Stimulated activated CD4-positive, alpha-beta T cell treated with anti-CD3 and anti-CD28 coated beads, Interleukin-4, amount 100 ng/mL, for 1 hour (primary cell): ENCODE measurements at places on chromosomes 2 and 18.

DNA sequence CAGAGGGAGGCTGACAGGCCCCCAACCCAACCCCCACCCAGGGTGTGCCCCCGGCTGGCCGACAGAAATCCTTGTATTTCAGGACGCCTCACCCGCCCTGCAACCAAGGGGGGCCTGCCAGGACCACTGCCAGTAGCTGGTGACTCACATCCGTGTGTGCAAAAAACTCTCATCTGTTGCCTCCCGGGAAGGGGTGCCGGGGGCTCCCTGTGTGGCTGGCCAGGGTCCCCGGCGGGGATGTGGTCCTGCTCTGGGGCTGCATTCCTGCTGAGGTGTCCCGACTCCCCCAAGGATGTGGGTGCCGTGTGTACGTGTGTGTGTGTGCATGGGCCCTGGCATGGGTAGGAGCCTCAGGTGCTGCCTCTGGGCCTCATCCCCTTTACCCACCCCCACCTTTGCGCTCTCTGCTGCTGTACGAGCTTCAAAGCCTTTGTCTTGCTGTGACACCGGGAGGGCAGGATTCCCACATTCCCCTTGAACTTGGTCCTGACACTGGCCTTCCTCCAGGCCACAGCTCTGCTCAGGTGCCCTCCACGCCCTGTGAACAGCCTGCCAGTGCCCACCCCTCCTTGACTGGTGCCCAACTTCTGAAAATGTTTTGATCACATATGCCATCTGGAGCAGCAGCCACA is 226.3 kb upstream of the HDAC4 start:
- DNase-seq = no peak

GRCh38 chr2:160977854-160978253 is 182.4 kb upstream of the TANK start:
- DNase-seq = no peak

DNA sequence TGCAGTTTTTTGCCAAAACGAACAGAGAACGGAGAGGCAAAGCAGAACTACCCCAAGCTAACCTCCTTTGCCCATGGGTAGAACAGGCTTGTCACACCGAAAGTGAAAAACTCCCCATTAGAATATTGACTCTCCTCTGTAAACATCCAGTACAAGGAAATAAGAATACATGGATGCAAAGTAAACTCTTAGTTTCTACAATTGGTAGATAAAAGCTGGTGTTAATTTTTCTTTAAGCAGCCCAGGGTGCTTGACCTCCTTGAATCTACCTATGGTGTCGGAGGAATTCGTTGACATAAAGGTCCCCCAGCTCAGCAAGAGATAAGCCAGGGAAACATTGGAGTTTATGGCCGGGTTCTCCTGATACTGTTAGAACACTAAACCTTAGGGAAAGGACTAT is 48.4 kb upstream of the DSG1 start:
- no peak for DNase-seq

GRCh38 chr2:134290358-134290757 is 36.5 kb downstream of the MGAT5 start:
- DNase-seq = no peak

- no peak for DNase-seq
Measured at GRCh38 chr2:37825586-37825985, 99.5 kb upstream of the RMDN2 start.

GRCh38 chr2:85230679-85231467 is 96.9 kb downstream of the TGOLN2 start:
- no peak for DNase-seq

DNA sequence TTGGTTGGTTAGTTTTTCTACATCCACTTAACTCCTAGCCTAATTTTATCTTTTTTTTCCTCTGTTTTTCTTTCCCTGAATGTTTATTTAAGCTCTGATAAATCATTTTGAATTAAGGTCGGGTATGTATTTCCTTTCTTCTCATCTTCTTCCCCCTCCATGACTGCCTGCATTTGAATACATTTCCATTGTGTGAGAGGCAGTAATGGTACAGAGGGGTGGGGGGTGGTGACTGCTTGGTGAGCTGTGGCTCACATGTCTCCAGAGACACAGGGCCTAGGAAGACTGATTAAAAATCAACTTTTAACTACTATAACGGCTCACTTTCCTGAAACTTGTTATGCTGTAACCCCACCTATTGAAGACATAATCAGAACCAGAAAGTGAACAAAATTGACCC is 58.0 kb downstream of the NEDD4L start:
- DNase-seq = no peak

GRCh38 chr2:142463047-142463446 is 332.2 kb upstream of the LRP1B start:
- no peak for DNase-seq

DNA sequence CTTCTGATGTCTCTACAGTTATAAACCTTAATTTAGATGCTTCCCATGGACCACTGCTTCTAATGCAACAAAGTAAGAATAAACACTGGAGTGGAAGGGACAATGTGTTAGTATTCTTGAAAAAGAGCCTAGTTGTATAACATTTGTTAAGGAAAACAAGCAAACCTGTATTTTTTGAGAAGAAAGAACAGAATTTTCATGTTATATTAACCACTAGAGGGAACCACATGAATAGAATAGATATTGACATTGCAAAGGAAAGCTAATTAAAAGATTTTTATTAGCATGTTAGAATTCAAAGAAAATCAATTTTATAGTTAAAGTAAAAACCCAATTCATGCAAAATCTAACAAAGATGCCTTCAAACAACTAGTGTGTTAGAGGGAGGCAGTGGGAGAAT is 151.2 kb upstream of the BARD1 start:
- no peak for DNase-seq

GRCh38 chr2:42812899-42813479 is 20.6 kb upstream of the HAAO start:
- no peak for DNase-seq

DNA sequence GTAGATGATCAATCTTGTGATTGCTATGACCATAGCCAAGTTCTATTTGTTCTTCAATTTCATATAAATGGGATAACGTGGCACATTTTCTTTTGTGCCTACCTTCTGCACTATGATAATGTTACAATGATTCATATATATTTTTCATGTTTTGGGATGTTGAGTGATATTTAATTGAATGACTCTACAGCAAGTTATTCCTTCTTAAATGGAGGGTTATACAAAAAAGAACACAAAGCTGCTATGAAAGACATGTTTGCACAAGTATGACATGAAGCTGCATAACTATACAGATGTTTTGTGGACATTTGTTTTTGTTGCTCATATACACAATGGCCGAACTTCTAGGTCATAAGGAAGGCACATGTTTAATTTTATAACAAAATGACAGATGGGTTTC is 356.2 kb downstream of the CBLN2 start:
- DNase-seq = no peak

GRCh38 chr2:108978709-108979111 is 10.3 kb downstream of the EDAR start:
- no peak for DNase-seq

DNA sequence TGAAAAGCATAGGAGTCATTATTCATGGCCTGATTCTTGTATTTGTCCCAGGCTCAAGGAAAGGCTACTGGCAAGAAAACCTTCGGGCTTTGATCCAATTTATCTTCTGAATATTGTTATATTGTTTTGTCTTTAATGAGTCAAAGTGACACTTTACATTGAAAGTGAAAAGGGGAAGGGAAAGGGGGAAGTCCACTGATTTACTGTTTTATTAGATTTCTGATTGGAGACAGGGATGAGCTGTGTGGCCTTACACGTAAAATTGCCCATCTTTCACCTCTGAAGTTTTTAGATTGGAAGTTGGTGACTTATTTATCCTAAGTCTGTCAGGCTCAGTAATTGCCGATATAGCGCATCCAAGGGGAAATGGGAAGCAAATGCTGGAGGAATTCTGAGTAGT is 843.8 kb upstream of the LRRTM1 start:
- DNase-seq = no peak

- DNase-seq = no peak
Measured at GRCh38 chr2:229129738-229130371, 141.2 kb downstream of the PID1 start.

DNA sequence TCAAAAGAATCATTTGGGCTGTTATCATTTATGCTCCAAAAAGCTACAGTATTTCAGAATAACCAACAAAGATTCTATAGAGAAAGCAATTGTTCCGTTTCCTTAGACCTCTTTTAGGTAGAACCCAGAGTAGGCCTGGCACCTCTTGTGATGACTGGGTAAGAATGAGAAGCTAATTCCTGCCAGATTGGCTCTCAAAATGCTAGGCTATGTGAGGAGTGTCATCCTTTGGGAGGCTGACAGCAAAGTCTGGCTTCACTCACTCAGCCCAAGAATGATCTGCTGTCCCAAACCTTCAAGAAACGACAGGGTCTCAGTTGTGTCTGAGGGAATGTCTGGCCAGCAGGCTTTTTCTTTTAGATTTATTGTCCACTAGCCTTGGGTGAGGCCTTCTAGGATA is 4.5 kb downstream of the CERS6 start:
- DNase-seq = no peak

DNA sequence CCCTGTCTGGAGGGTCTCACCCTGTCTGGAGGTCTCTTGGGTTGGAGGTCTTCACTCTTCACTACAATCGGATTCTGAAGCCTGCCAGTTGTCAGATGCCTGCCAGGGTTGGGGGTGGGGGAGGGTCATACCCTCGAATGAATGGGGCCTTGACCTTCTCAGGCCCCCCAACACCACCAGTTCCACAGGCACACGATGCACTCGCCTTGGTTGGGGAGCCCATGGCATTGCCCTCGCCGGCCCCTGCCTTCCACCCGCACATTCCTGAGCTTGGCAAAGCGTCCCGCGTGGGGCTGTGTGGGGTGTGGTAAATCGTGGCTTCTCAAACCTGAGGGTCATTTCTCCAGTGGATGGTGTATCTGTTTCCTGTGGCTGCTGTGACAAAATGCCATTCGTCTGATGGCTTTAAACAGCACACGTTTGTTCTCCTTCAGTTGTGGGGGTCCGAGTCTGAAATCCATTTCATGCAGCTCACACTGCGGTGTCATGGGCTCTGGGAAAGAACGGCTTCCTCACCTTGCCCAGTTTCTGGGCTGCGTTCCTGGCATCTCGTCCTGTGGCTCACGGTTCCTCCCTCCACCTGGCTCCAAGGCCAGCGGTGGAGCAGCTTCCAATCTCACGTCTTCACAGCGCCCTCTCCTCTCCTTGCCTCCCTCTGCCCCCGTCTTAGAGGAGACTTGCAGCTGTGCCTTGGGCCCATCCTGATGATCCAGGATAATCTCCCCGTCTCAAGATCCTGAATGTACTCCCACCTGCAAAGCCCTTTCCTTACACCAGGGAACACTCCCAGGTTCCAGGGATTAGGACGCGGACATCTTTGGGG is 38.0 kb upstream of the HPCAL1 start:
- DNase-seq = no peak

DNA sequence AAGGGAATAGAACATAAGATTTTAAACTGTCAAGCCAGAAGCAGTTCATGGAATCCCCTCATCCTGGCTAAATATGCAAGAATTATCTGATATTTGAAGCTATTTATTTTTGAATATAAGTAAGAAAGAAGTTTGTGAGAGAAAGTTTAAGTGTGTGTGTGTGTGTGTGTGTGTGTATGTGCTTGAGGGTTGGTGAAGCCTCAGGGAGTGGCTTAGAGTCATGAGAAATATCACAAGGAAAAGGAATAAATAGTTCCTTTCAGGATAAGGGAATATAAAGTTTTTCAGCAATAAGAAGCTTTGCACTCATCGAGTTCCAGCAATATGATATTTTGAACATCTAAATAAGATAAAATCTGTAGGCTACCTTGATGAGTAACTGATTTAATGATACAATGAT is 359.6 kb downstream of the MEIS1 start:
- no peak for DNase-seq

- no peak for DNase-seq
Measured at GRCh38 chr18:78986018-78986481, 6.4 kb downstream of the SALL3 start.

DNA sequence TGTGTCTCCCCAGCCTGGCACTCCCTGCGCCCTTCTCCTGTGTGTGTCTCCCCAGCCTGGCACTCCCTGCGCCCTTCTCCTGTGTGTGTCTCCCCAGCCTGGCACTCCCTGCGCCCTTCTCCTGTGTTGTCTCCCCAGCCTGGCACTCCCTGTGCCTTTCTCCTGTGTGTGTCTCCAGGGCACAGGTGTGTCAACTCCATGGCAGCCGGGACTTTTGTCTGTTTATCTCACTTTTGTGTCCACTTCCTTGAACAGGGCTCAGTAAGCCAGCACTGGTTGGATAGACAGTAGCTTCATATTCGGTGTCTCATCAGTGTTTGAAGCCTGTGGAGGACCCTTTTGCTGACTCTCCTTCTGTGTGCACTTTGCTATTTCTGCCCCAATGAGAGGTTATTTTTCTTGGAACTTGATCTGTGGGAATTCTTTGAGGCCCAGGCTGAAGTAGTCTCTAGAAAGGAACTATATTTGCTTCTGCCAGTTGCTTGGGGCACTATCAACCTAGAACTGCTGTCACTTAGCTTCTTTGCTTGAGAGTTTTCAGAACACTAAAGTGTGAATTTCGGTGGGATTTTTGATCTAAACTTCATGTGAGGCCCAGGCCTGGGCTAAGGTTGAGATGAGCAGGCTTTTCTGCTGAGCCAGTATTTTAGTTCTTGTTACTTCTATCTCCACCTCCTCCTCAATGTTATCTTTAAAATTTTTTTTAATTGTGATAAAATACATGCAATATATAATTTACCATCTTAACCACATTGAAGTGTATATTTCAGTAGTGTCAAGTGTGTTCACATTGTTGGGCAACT is 8.3 kb upstream of the ASB1 start:
- DNase-seq = no peak

DNA sequence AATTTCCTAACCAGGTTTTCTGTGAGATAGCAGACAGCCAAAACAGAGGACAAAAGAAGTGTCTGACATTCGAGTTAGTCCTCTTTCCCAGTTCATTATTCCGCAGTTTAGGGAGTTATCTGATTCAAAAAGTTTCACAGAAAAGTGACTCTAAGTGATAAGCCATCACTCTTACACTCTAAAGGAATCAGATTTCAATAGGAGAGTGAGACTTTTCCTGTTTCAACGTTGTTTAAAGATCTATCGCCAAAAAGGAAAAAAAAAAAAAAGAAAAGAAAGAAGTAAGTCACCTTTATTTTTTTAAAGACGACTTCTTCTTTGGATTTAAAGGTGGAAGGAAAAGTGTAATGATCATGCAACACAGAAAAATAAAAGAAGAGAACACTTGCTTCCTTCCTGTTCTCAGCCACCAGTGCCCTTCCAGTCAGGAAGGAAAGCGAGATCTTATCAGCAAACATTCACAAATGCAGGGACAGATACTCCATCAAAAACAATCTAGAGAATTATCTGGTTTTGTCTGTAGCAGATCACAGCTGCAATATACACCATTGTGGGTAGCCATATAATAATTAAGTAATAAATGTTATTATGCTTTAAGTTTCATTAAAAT is 49.8 kb downstream of the TFPI start:
- no peak for DNase-seq

GRCh38 chr18:58856881-58857280 is 7.8 kb upstream of the ZNF532 start:
- no peak for DNase-seq
